ENCODE measurements at places on chromosomes 7 and 10. TPM values are rescaled to one million over a fixed set of nuclear protein-coding genes. Genes with fewer than 3 reads are reported as not detected.

DNA sequence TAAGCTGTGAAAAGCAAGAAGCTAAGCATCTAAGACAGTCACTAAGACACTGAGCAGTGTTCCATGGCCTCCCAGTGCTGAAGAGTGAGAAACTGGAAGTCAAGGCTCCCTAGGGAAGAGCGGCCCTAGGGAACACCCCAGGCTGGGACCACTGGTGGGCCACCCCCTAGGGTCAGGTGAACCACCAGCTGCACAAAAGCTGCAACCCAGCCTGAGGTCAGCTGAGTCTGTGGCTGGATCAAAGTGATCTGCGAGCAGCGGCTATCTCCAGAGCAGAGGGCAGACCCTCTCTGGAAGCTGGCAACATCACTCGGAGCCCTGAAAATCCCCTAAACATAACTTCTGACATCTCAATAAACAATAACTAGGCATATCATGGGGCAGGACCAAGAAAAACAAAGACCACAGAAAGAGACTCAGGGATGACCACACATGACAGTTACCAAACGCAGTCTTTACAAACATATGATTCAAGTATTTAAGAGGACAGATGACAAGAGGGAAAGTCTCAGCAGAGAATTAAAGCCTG lies 125.8 kb downstream of the DLG5 start:
- DNase-seq = no peak

DNA sequence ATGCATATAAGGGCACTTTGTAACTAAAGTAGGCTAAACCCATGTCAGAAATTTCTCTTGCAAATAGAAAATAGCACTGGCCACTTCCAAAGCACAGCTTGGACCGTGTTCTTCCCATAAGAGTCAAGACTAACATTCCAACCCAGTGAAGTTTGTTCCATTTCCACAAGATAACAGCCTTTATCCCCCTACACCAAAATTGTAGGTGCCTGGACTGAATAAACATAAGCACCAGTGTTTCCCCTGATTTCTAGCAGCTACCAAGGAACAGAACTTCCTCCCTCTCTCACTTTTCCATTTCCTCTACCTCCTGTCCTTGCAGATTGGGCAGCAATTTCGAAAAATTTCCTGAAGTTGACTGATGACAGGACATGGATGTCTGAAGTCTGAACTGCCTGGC lies 219.7 kb downstream of the CREB5 start:
- DNase-seq = no peak

GRCh38 chr7:151110236-151110940 lies 24.1 kb downstream of the AGAP3 start:
- no peak for DNase-seq

DNA sequence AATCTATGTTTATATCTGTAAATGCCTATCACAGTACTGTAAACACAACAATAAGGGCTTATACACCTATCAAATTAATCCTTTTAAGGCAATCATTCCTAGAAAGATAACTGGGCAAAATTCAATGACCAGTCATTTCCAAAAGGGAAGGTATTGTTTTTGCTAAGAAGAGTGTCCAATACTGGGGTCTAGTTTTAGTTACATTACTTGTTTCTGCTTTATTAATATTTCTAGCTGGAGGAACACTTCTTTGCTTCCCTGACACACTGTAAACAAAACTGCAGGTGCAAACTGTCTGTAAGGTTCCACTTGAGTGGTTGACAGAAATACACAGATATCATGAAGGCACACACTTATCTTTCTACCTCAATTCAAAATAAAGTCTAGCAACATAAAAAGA lies 84.2 kb upstream of the FAM133B start:
- DNase-seq = no peak

The COBL gene
- total RNA-seq = 4.6 TPM

DNA sequence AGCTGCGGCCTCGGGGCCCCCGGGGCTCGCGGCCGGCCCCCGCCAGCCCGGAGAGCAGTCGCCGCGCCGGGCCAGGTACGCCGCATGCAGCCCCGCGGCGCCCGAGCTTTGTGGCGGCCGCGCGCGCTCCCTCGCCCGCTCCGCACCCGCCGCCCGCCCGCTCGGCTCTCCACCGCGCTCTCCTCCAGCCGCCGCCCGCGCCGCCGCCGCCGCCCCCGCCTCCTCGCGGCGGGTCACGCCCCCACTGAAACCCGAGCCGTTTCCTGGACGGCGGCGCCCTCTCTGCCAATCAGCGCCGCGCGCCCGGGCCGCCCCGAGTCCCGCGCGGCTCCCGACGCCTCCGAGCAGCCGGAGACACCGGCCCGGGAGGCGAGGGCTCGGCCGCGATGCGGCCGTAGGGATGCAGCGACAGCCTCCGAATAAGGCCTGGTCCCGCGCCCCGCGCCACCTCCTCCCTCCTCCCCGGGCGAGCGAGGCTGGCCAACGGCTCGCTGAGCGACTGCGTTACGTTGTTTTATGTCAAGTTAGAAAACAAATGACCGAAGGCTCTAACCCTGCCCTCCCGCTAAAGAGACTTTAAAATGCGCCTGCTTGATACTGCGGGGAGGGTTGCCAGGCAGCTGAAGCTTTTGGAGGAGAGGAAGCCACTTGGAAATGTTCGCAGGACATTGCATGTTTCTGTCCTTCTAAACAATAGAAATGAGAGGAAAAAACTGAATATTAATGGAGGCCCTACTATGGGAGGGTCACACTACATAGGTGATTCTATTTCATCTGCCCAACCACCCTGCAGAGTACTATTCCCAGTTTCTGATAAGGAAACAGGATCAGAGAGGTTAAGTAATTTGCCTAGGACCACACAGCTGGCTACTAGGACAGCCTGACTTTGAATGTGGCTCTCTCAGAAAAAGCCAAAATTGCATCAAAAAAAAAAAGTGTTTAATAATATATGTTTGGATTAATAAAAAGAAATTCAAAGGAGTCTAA lies at the start of gene FGFR2:
TSS of gene FGFR2 (minus strand) at position 182 of the 987 bp plus-strand sequence. CDS start 4,627 bp downstream, outside the sequence.
- no peak for DNase-seq

GRCh38 chr10:132724446-132724845 lies 61.5 kb downstream of the NKX6-2 start:
- DNase-seq = no peak

DNA sequence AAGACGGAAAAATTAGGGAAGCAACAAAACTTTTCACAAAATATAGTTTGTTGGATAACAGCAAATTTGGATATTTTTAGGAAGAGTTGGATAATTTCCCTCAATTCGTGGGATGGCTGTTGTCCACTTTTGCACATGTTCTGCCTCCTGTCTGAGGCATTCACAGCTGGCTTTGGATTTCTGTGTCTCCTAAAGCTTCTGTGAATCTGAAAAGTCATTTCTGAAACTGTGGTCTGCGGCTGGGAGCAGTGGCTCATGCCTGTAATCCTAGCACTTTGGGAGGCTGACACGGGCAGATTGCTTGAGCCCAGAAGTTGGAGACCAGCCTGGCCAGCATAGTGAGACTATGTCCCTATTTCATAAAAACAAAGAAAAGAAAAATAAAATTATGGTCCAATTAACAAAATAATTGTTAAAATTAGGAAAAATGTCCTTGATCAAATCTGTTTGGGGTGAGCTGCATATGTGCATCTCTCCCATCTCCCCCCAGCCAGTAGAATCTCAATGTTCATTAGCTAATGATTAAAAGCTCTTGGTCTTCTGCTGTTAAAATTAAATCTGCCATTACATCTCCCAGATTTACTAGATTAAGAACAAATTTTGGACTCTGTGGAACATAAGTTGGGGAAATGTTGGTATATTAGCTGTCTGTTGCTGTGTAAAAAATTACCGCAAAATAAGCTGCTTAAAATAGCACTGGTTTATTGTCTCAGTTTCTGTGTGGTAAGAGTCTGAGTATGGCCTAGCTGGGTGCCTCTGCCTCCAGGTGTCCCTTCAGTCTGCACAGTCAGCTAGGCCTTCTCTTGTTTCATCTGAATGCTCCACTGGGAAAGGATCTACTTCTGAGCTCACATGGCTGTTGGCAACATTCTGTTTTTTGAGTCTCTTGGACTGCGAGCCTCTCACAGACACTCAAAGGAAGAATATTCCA lies 332.0 kb upstream of the FZD1 start:
- no peak for DNase-seq

GRCh38 chr10:113999531-113999930 lies 44.1 kb upstream of the ADRB1 start:
- no peak for DNase-seq

GRCh38 chr7:111796671-111797070 lies 234.4 kb upstream of the IMMP2L start:
- DNase-seq = no peak

The CTNNA3 gene
- total RNA-seq = 57.1 TPM
